ENCODE measurements at places on chromosomes 2 and 18.

DNA sequence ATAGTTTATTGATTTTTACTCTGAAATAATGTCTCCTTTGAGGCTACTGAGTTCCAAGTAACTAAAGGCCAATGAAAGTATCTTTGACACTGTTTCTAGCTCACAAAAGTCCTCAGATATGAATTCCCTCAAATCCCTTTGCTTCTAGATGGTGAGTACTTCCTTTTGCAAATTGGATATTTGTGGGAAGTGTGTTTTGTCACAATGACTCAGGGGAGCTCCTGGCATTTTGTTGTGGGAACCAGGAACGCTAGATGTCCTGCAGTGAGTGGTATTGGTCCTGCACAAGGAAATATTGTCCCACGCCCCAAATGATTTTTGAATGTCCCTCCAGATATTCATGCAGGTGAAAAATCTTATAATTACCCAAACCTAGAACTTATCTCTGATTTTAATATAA is 24.3 kb downstream of the TACR1 start:
- DNase-seq: no peak

GRCh38 chr2:30367232-30368070 is 79.6 kb upstream of the LCLAT1 start:
- DNase-seq: no peak

- no peak for DNase-seq
Measured at GRCh38 chr2:166240387-166241313, 112.8 kb upstream of the SCN1A start.

DNA sequence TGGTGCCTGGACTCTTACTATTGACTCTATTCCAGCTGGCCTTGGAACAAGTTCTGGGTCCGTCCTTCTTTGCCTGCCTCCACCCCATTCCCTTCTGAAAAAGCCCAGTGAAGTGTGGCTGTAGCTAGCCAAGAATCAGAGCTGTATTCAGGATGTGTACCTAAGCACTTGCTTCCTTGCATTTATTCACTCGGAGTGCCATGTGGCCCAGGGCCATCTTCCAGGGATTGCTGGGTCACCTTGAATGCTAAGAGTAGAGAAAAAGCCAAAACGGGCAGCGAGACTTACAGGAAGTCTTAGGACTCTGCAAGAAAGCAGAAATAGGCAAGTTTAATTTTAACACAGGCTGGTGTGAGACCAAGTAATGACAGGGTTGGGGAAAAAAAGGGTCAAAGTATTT is 4.1 kb downstream of the ITGA6 start:
- DNase-seq: no peak

- DNase-seq: no peak
Measured at GRCh38 chr2:9174771-9175437, 31.7 kb upstream of the ASAP2 start.

GRCh38 chr2:188315750-188316149 is 24.1 kb downstream of the GULP1 start:
- no peak for DNase-seq

- DNase-seq: peak; percentile 8
Measured at GRCh38 chr2:15939854-15940660, at the start of gene MYCN. TSS of gene MYCN (plus strand) at chr2:15940550. CDS start at chr2:15942065, 1,515 bp downstream.

- no peak for DNase-seq
Measured at GRCh38 chr2:178069551-178069950, 3.0 kb downstream of the PDE11A start.

DNA sequence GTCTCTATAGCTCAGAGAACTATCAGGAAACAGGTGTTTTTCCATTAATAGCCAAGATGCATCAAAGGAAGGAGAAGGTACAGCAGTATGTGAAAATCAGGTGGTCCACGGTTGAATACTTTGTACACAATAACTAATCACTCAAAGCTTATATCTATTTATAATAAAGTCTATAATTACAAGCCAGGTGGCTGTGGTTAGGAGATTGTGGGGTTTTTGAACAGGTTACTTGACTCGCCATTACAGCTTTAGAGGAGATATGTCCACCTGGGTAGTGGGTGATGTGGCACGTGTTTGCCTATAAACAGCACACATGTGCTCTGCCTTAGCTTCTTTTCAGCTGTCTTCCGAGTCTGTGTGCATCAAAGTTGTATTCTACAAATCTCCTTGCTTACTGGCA is 892.2 kb upstream of the ZEB2 start:
- no peak for DNase-seq

DNA sequence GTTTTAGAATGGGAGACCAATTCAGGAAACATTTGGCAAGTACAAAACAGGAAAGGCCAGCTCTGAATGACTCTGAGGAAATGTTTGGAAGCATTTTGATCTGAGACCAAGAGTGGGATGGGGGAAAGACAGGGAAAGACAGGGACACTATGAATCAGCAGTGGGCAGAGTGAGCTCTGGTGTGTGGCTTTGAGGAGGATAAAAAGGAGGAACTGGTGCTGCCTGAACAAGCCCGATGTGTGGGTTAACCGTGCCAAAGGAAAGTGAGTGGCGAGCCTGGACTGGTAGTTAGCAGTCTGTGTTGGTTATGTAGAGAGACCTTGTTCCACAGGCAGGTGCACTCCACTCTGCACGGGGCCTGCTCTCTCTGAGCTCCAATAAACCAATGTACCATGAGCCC is 5.3 kb downstream of the MFSD6 start:
- DNase-seq: no peak

GRCh38 chr2:156466739-156467405 is 30.7 kb downstream of the GPD2 start:
- DNase-seq: no peak

- DNase-seq: no peak
Measured at GRCh38 chr2:197229509-197230443, 80.8 kb downstream of the ANKRD44 start.

- no peak for DNase-seq
Measured at GRCh38 chr2:25246001-25246400, 77.6 kb upstream of the POMC start.

- DNase-seq: peak; percentile 97
Measured at GRCh38 chr18:13374468-13375301, 156.1 kb downstream of the LDLRAD4 start.

- DNase-seq: no peak
Measured at GRCh38 chr2:230944123-230944653, 19.1 kb upstream of the GPR55 start.

- no peak for DNase-seq
Measured at GRCh38 chr2:114040826-114041225, 150.9 kb downstream of the ACTR3 start.

DNA sequence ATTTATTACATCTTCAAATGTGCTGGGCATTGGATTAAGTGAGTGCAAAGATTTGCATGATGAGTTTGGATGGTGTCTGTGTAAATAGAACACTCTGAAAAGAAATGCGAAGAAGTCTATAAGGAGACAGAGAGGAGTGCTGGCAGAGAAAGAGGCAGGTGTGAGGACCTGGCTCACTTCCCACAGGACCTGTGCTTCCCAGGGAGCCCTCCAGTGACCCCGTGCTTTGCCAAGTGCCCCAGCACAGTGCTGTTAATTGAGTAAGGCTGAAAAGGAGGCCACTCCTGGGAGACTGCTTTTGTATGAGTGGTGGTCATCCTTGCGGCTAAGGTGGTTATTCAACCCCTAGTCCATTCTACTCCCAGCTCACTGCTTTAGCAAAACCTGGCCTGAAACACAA is 230.8 kb downstream of the OSR1 start:
- DNase-seq: no peak

- no peak for DNase-seq
Measured at GRCh38 chr2:237333748-237334147, 80.2 kb downstream of the COL6A3 start.

GRCh38 chr2:26466662-26467310 is 11.1 kb downstream of the OTOF start:
- DNase-seq: no peak

DNA sequence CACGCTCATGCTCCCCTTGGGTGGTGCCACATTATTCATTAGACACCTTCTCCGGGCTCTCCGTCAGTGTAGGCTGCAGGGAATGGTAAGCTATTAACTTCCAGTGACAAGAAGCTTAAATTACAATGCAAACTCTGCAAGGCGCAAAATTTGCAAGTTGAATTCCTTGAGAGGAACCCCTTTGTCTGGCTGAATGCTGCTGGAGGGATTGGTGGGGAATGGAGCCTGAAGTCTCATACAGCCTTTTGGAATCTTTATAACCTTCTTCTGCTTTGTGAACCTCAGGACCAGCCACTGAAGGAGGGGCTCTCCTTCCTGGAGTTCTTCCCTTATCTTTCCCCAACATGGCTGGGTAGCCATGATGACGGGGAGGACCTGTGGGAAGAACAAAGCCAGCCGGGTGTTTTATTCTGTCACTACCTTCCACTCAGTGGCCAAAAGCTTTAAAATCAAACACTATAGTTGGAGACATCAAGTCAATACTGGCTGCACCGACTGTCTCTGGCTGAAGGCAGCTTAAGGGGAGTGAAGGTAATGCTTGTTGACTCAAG is 220.9 kb upstream of the EPHA4 start:
- DNase-seq: no peak

All from cerebellar nuclear complex (tissue), 1 donor.